ENCODE measurements at places on chromosomes 6 and 20.
A peak's percentile ranks its signal among the peaks of the same experiment; 100 is the strongest.

DNA sequence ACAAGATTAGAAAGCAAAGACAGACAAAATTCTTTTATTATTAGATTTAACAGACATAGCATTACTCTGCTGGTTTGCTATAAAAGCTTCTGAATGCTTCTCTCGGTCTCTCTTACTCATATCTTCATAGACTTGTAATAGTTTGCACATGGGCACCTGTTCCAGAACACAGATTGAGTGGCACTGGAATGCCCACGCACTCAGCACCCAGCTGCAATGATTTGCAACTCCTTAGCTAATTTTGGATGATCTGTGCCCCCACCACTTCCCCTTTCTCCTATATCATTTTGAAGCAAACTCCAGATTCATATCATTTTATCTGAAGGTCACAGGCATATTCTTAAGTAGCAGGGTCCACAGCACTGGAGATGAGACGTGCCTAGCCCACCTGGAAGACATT, 148.8 kb downstream of the CFAP61 start:
- no peak for DNase-seq

DNA sequence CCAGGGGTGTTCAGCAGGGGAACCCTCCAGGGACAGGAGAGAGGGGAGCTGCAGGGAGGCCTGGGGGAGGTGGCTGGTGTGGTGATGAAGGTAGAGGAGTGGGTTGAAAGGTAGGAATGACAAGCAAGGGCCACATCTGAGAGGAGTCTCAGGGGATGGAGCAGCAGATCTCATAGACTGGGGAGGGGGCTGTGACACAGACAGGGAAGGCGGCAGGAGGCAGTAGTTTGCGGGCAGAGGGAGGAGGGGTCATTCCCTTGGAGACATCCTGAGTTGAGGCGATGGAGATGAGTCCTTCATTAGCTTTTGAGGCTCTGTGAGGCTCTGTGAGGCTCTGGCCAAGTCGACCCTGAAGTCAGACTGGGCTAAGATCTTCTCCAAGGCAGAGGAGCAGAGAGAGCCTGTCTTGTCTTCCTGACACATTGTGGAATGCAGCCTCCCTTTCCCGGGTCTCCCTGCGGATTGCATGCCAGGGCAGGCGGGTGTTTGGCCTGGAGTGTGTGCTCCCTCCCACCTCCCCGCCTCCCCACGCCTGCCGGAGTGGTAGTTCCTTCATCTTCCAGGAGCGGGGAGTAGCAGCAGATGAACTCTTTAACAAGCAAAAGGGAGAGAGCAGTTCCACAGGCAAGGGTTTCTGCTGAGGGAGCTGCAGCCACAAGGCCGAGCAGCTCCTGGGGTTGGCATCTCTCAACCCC, 34.3 kb upstream of the MLN start:
- DNase-seq, result no peak

GRCh38 chr6:144895313-144896278, 610.5 kb downstream of the UTRN start:
- no peak for DNase-seq

- DNase-seq, result no peak
Measured at GRCh38 chr6:90691823-90692222, 105.0 kb upstream of the MAP3K7 start.

DNA sequence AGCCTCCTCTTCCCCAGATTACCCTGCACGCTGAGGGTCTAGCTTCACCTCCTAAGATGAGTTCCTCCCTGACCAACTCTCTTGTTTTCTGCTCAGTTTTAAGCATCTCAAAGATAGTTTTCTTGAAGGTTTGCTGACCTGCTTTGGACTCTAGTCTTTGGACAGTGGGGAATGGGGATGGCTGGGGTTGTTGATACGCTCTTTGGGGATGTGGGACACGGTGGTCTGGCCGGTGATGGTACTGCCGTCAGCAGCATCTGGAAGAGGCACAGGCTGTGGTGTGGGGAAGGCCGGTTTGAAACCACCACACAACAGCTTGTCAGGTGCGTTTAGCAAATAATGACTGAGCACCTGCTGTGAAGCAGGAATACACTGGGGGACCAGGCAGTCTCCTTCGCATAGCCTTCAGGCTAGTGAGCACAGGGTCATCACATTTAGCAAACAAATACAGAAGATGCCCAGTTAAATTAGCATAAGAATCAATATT, 94.1 kb downstream of the TMEM242 start:
- no peak for DNase-seq

DNA sequence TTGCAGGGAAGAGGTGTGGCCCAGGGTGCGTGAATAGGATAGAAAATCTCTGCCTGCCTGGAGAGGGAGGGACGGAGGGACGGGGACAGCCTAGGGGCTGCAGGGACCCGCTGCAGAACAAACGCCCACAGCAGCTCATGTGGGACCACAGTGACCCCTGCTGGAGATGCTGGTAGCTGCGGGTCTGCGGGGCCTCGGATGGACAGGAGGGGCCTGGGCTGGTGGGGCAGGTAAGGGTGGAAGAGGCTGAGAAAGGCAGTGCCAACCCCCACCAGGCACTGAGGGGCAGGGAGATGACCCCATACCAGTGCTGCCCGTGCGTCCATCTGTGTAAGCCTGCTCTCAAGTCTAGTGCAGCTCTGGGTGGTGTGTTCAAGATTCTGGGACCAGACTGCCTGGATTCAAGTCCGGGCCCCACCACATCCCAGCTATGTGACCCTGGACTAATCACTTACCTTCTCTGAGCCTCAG, 39.4 kb downstream of the KIAA1755 start:
- DNase-seq, result peak; percentile 80

DNA sequence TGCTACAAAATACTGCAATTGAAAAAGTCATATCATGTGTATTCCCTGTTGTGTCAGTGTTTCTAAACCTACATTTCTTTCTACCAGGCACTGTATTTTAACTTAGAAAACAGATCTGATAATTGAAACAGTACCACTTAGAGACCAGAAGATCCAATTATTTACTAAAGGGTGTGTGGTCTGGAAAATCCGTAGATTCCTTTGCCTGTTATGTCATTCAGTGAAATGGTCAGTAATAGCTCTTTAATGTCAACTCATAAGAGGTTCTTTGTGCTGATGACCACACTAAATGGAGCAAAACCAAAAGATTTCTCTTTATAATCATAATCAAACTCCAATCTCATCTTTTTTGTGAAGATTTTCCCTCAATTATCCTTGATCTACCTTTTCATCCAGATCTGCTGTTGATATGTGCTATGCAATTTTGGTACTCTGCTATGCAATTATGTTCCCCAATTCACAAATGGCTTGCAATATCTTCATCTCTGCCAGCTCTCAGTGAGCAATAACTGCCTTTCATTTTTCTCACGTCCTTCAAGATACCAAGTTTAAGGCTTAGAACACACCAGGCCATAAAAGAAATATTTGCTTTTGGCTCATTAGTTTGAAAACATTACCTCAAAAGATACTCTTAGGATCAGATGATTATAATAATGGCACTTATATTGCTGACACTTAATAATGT, 165.5 kb downstream of the MOXD1 start:
- no peak for DNase-seq

GRCh38 chr20:57468523-57469417, 56.2 kb downstream of the CTCFL start:
- DNase-seq, result no peak

- no peak for DNase-seq
Measured at GRCh38 chr6:162615016-162615705, 112.4 kb downstream of the PRKN start.

GRCh38 chr20:17507032-17507431, 24.1 kb downstream of the BFSP1 start:
- DNase-seq, result no peak

GRCh38 chr6:35312076-35312800, 14.6 kb downstream of the DEF6 start:
- DNase-seq, result no peak

DNA sequence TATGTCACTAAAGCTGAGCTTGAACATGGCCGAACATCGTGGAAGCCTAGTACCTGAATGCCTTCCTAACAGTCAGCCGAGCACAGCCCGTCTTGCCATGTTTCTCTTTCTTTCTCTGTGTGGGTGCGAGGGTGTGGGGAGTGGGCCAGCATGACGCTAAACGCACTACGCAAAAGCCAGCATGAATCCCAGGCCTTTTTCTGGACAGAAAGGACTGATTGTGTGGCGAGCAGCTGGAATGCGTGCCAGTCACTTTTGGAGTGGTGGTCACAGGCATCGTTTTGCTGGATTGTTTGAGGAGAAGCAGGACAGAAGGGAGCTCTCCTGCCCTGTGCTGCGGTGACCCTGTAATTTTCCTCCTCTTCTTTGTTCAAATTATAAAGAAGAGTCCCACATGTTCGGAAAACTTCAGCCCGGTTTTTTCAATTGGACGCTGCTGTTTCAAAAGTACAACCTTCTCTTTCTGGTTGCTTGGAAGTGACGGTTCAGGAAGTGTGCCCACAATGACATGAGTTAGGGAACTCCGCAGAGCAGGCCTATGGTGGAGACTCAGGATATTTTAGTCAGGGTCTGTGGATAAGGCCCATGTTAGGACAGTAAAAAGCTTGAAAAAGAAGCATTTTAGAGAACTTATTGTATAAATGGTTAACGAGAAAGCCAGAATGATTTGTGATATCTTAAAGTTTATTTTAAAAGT, 54.3 kb downstream of the PDE7B start:
- DNase-seq, result no peak

GRCh38 chr20:50092436-50092835, 20.5 kb downstream of the UBE2V1 start:
- DNase-seq, result no peak

- DNase-seq, result no peak
Measured at GRCh38 chr6:136614994-136615393, 64.8 kb upstream of the MAP7 start.

DNA sequence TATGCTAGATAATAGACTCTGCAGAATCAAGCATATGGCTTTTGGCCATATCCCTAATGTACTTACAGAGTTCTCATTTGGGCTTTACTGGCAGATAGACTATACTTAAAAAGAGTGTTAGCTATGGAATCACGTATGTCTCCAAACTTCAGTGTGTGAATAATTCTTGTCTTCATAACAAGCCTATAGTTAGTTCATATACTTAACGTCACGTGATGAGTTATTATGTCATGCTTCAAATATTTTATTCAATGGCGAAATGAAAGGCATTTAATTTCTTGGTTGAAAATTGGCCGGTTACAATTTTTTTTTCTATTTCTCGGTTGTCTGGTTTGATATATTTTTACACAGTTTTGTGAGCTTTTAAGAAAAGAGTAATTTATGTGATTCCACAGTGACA, 62.7 kb downstream of the MEI4 start:
- no peak for DNase-seq

GRCh38 chr6:92195796-92196195, 1223.6 kb downstream of the EPHA7 start:
- DNase-seq, result no peak

- DNase-seq, result no peak
Measured at GRCh38 chr6:151005164-151005563, 139.7 kb downstream of the MTHFD1L start.

- DNase-seq, result peak; percentile 78
Measured at GRCh38 chr6:53725791-53726575, 60.4 kb upstream of the KLHL31 start.

GRCh38 chr20:31974951-31975487, 7.1 kb downstream of the XKR7 start:
- DNase-seq, result no peak

DNA sequence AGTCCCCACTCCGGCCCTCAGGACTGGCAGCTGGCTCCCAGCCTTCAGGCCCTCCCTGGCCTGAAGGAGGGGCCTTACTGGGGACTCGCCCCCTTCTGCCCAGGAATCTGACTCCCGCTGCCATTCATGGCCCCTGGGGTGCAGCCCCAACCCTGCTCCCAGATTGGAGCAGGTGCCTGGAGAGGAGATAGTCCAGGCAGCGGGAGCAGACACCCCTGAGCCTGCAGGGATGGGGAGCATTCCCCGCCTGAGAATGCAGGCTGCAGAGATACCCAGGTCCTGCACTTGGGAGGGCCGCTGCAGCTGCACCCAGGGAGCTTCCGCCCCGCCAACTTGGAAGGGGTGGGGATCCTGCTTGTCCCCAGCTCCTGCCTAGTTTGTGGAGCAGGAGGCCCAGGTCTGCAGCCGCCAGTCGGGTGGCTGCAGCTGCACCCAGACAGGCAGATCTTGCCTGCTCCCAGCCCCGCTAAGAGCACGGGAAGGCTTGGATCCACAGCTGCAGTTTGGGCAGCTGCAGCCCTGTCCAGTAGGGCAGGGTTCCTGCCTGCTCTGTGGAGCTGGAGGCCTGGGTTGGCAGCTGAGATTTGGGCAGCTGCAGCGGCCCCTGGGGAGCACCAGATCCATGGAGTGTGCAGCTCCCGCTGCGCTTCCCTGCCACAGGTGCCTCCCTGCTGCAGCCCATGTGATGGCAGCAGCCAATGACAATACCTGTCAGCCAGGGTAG, 5.2 kb downstream of the GTSF1L start:
- DNase-seq, result no peak

GRCh38 chr6:36938536-36938935, 16.0 kb upstream of the PI16 start:
- no peak for DNase-seq

DNA sequence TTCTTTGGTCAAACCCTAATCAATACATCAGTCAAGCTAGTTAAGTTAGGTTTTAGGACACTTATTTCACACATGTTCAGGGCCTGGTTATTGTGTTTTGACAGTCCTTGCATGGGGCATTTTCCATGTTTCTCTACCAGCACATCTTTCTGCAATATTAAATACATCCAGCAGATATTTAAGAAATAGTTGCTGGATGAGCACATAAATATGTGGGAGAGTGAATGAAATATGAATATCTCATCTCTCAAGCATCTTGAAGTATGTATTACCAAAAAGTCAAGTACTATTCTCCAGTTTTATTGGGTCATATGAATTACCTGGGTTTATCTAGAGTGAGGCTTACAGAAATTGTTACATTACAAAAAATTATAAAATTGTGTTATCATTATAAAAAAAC, 621.9 kb upstream of the GJE1 start:
- DNase-seq, result no peak

DNA sequence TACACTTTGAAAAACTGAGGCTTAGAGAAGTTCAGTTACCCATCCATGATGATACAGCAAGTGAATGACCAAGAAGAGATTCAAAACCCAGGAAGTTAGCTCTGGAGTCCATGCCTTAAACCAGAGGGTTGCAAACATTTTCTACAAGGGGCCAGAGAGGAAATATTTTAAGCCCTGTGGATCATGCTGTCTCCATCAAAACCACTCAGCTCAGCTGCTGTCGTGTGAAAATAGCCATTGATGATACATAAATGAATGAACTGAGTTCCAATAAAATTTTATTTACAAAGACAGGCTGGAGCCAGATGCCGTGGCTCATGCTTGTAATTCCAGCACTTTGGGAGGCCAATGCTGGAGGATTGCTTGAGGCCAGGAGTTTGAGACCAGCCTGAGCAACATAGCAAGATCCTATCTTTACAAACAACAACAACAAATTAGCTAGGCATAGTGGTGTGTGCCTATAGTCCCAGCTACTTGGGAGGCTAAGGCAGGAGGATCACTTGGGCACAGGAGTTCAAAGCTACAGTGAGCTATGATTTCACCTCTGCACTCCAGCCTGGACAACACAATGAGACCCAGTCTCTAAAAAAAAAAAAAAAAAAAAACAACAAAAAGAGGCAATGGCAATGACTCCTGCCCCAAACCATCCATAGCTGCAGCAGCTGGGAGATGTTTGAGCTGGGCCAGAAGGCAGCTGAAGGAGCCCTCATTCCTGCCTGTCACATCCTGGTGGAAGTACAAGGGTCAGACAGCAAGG, 44.1 kb upstream of the RIN2 start:
- no peak for DNase-seq

GRCh38 chr20:11979306-11979990, 61.8 kb downstream of the BTBD3 start:
- no peak for DNase-seq
